ENCODE measurements at places on chromosomes 6 and 20.
A peak's percentile ranks its signal among the peaks of the same experiment; 100 is the strongest.

GRCh38 chr6:109096208-109096607, 901 bp downstream of the CEP57L1 start:
- DNase-seq, result no peak

- DNase-seq, result peak; percentile 30
These were observed 172.0 kb downstream of the VEGFA start for GRCh38 chr6:43942011-43942442.

DNA sequence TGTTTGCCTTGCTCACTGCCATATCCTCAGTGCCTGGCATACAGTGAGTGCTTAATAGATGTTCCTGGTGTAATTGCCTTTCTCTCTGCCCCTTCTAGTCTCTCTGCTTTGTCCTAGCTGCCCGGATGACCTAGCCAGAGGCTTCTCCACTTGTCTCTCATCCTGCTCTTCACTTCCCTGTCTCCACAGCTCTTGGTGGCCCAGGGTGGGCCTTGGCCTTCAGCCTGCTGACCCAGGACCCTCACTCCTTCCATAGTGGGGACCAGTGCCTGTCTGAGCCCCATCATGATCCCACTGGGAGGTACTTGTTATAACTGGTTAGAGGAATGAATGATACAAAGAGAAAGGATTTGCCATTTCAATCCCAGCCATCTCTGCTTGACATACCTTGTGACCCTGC, 49.2 kb upstream of the BLCAP start:
- peak; percentile 2 for DNase-seq

DNA sequence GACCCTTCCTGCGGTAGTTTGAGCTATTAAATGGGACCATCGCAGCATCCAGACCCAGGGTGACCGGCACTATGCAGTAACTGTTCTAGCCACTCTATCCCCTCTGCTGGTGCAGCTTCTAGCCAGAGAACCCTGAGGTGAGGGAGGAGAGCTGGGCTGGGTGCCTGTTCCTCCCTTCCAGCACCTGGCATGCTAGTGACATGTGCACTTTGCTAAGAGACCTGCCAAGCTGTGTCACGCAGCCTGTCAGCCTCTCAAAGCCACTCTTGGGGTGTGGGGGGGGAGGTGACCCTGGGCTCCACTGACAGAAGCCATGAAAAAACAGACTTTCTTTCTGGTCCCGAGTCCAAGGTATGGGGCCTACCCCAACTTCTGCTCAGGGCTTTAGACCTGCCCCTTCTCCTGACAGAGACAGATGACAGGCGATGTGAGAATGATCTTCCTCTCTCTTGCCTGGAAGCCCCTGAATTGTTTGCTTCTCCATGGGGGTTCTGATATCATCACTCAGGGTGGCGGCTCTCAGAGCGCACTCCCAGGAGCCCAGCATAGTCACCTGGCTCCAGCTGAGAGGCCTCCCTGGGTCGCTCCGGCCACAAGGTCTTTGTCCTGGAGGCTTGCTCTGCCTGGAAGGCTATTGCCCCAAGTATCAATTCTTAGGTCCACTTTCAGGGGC, 47.2 kb upstream of the MLN start:
- DNase-seq, result no peak

DNA sequence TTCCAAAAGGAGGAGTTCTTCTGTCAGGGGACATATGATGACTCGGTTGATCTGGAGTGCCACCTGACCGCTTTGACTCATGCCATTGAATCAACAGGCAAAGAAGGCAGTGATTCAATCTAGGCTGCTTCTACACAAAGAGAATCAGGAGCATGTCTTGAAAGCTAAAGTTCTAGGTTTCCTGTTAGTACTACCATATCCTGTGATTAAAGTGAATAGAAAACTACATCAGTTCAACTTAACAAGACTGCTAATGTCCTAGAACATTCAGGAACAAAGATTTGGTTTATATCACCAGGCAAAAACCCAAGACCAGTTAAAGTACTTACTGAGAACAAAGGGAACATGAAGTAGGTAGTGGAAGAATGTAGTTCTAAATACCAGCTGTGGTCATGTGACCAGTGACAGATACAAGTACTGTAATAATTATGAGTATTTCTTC, 216.8 kb upstream of the SGK1 start:
- DNase-seq, result no peak

- no peak for DNase-seq
These were observed 63.4 kb downstream of the TRAM2 start for GRCh38 chr6:52513464-52513863.

DNA sequence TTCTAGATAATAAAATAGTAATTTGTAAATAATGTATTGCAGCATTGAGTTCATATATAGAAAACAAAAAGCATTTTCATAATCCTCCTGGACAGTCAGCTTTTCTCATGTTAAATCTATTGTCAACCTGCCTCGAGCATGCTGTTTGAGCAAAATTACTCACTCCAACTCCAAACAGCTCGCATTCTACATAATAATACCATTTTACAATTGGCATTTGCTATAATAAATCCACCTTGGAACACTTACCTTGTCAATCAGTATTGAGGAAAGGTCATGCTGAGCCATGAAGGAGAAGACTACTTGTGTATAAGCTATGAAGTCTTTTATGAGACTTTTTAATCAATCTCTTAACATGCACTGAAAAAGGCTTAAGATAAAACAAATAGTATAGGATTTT, 682.6 kb downstream of the CBLN4 start:
- DNase-seq, result no peak

- DNase-seq, result no peak
These were observed 1.2 kb downstream of the CPXM1 start for GRCh38 chr20:2799271-2799670.

GRCh38 chr20:14877301-14878028, 540.1 kb upstream of the FLRT3 start:
- no peak for DNase-seq

GRCh38 chr6:4775494-4776130, 592 bp upstream of the CDYL start:
- DNase-seq, result peak; percentile 87

GRCh38 chr6:136641873-136642465, 91.7 kb upstream of the MAP7 start:
- DNase-seq, result no peak

DNA sequence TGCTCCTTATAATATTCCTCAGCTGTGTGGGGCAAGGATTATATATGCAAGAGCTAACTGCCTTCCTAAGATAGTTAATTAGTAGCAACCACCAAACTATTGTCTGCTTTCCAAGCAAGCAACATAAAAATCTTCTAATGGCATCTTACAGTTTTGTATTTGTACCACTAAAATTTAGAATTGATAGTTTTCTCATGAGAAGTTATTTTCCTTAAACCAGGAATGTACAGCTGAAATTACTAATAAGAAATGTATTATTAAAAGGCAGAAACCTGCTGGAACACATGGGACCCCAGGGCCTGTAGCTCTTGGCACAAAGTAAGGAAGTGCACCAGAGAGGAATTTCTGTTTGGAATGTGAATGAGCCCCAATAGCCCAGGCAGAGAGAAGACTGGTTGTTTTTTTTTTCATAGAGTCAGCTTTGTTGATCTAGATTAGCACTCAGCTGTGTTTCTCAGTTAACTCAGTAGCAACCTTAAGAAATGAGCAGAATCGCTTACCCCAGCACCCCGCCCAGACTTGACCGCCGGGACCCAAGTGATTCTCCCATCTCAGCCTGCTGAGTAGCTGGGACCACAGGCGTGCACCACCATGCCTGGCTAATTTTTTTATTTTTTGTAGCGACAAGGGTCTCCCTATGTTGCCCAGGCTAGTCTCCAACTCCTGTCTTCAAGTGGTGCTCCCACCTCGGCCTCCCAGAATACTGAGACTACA, 2.6 kb downstream of the MGME1 start:
- no peak for DNase-seq

DNA sequence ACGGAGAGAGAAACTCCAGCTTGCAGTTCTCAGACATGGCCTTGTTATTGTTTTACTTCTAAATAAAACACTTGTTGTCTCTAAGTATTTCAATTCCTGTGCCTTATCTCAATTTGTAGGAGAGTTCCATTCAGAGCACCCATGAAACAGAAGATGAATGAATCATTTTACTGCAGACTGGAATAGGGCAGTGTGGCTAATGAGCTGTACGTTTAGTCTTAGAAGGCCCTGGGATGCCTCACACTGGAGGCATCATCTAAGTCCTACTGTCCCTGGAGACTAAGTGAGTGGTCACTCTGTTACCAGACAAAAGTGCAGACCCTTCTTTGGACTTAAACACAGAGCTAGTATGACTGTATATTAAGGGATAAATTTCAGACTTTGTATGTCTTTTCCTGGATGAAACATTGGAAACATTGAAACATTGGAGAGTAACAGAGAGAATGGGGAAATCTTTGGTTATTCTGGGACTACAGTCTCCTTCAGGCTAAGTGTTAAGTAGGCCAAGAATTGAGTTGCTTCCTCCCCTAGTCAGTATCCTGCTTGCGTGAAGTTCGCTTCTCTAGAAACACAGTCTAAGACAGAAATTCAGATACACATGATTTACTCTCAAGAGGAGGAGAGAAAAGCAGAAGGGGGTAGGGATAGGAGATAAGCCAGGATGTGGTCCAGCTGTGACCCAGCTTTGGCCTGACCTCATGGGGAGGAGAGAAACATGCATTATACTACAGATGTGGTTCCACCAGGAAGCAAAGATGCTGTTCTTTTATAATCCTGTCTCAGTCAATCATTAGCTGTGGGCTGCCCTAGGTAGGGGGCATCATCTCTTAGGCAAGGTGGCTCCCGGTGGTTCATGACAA, 167.4 kb upstream of the BMP2 start:
- no peak for DNase-seq

DNA sequence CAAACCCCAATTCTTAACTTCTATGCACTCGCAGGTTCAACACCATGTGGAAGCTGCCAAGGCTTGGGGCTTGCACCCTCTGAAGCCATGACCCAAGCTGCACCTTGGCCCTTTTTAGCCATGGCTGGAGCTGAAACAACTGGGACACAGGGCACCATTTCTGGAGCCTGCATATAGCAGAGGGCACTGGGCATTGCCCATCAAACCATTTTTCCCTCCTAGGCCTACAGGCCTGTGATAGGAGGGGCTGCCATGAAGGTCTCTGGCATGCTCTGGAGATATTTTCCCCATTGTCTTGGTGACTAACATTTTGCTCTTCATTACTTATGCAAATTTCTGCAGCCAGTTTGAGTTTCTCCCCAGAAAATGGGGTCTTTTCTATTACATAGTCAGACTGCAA, 484.7 kb downstream of the EPHA7 start:
- no peak for DNase-seq

DNA sequence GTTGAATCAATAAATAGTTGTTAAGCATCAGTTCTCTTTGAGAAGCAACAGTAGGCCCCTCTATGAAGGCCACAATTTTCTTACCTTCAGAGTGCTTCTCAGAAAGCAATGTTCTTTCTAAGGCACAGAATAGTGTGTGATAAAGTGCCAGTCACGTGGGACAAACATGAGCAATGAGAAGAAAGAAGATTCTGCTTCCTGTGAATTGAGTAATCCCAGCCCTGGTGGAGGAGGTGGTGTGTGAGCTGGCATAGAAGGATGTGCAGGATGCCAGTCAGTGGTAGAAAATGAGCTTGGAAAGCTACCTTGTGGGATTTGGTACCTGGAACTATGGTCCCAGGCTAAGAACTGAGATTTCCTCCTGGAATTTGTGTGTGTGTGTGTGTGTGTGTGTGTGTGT, 21.7 kb downstream of the KIZ start:
- no peak for DNase-seq

DNA sequence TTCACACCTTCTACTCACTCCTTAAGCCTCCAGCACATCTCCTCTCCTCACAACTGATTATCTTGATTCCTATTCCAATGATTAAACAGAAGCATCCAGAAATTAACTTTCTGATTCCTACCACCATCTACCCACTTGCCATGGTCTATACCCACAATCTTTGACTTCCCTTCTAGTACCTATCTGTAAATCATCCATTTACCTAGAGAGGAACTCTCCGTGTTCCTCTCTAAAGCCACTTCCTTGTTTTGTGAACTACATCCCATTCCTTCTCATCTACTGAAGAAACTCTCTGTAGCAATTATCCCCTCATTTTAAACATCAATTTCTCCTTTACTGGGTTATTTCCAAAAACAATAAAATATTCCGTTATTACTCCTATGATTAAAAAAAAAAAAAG, 167.3 kb downstream of the ARHGAP18 start:
- DNase-seq, result no peak

DNA sequence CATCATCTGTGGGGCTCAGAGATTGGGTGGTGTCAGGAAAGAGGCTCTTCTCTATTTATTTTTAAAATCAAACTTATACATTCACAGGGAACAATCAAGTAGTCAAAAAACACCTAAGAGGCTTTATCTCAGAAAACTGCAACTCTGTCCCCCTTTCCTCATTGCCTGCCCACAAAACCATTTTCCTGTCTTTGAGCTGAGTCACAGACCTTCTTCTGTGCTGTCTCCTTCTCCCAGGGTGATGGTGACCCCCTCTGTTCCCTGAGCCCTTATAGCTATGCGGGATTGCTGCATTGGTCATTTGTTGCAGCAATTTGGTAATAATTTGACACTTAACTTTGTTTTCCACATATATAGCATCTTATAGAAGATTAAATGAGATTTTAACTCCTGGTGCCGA, 195.2 kb upstream of the PROKR2 start:
- DNase-seq, result no peak

DNA sequence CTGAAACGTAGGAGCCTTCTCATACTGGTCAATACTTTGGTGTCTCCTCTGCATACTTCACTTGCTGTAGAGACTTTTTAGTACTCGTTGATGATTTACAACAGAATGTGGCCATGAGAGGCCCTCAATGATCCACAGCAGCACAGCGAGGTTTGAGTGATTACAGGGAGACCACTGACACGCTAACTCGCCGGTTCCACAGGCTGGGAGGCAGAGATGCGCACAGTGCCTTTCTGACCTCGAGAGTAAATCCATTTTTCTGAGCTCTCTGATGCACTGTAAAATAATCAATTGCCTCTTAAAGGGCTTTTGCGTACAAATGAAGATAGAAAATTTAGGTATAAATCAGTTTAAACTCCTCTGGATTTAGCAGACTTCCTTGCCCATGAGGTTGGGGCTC, 56.2 kb upstream of the TBC1D7 start:
- DNase-seq, result peak; percentile 12

DNA sequence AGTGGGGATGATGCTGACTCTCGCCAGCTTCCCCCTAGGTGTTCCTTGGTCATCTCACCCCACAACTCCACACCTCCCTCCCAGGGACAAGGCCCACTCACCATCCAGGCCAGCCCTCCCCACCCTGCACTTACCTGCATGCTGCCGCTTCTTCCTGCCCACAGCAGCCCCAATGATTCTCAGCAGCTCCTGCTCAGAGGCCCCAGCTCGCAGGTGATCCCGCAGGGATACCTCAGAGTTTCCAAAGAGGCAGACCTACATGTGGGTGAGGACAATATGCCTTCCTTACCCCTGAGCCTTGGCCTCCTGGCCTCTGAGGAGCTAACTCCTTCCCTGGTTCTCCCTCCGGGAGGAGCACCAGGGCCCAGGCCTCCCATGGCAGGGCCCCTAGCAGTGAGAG, 24.6 kb downstream of the MOCS1 start:
- no peak for DNase-seq

GRCh38 chr20:11451793-11452291, 465.9 kb upstream of the BTBD3 start:
- DNase-seq, result no peak

- no peak for DNase-seq
These were observed 12.9 kb upstream of the CEP85L start for GRCh38 chr6:118663993-118664985.

- no peak for DNase-seq
These were observed 38.3 kb upstream of the PDYN start for GRCh38 chr20:2032168-2032567.

Data from right forelimb (tissue), 1 donor.